ENCODE measurements at places on chromosomes 2 and 18. TPM values are rescaled to one million over a fixed set of nuclear protein-coding genes. Genes with fewer than 3 reads are reported as not detected.

Gene UPP2
- total RNA-seq, result not detected

Gene CIDEA
- total RNA-seq, result not detected

Gene SMAD4
- 55.2 TPM for total RNA-seq

Gene KHK
- 6.9 TPM for total RNA-seq

Gene KCNJ13
- not detected for total RNA-seq

Gene WNT10A
- total RNA-seq, result not detected

Gene SLC19A3
- 3.1 TPM for total RNA-seq

Gene MROH2A
- total RNA-seq, result 0.28 TPM

Gene FSIP2
- not detected for total RNA-seq

Gene CCDC150
- total RNA-seq, result 2.8 TPM

Gene CROCC2
- total RNA-seq, result not detected

Gene SIX2
- 0.27 TPM for total RNA-seq

Gene BOLA3
- 149 TPM for total RNA-seq

Gene SPATA3
- total RNA-seq, result not detected

Gene CRYBA2
- not detected for total RNA-seq

Gene CCDC102B
- 0.42 TPM for total RNA-seq

Gene NLRC4
- not detected for total RNA-seq

Gene AKAIN1
- not detected for total RNA-seq

Gene TEKT4
- not detected for total RNA-seq

Gene CNDP1
- not detected for total RNA-seq

All from A549 treated with RU486 at 1 μM for 4 hours (cell line).